ENCODE measurements at places on chromosomes 7 and 10.

DNA sequence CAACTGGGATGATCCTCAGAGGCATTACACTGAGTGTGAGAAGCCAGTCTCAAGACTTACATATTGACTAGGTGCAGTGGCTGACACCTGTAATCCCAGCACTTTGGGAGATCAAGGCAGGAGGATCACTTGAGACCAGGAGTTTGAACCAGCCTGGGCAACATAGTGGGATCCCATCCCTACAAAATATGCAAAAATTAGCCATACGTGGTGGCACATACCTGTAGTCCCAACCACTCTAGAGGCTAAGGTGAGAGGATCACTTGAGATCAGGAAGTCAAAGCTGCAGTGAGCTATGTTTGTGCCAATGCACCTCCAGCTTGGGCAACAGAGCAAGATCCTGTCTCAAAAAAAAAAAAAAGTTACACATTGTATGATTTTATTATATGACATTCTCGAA lies 23.5 kb upstream of the TNPO3 start:
- DNase-seq = no peak

DNA sequence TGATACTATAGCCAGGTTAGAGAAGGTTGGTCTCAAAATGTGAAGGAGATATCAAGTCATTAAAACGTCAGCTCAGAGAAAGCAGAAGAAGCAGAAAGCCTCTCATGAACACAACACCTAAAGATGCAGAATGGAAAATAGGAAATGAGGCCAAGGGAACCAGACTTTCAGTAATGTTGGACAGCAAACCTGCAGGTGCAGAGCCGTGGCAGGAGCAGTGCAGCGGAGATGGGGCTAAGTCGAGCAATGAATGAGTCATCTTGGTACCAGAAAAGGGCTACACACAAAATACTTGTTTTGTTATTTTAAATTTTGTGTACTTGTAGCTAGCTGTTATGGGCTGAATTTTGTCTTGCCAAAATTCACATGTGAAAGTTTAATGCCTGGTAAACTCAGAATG lies 479.6 kb upstream of the POM121L12 start:
- no peak for DNase-seq

- no peak for DNase-seq
Measured at GRCh38 chr7:2886900-2887299, 42.8 kb upstream of the GNA12 start.

DNA sequence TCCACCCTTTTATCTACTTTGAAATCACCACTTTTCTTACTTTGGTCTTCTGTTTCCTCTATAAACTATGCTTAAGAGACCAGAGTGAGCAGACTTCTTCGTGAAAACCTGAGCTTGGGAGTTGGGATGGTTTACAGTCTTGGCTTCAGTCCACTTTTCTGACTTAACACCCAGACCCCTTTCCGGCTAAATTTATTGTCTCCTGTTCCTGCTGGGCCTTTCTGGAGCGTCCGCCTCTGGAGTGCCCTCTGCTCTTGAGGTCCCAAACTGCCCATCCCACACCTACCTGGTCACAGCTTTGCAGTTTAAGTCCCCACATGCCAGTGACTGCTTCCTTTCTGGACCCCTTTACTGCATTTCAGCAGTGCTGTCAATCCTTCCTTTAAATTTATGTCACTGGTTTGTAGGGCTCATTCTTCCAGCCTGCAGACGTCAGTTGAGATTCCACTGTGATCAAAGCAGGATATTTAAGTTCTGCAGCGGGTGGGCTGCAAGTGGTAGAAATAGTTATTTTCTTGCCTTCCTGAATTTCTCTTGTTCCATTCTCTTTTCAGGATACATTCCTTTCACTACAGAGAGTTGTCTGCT lies 80.3 kb downstream of the KAT6B start:
- DNase-seq = no peak

DNA sequence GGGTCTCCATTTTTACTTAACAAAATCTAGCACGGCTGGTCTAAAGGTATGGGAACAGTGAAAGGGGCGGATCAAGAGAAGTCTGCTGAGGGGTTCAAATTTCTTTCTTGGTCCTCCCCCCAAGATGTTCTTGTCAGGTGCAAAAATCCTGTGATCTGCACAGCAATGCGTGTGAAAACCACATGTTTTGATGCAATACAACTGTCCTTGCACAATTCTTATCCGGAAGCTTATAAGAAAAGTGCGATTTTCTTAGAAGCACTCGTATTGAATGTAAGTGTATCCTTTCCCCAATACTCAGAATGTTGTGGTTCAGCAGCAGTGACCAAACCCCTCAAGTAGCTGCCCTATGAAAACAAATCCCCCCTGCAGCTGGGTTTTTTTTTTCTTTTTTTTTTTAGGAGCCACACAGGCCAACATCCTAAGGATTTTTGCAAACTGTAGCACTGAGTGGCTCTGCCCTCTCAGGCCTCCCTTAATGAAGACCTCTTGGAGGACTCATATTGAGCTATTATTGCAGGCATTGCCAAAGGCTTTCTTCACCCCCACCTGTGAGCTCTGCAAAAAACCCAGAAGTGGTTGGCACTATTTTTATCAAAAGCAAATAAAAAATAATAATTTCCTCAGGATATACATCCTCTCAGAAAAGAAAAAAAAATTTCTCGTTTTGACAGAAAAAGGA lies 151.9 kb upstream of the ITGB1 start:
- DNase-seq = no peak

Data from stimulated activated CD4-positive, alpha-beta T cell treated with anti-CD3 and anti-CD28 coated beads, Interleukin-1b, Interleukin-23, amount 100 ng/mL, for 4 hours (primary cell).